CD8-positive, alpha-beta T cell (primary cell): ENCODE measurements at places on chromosomes 1 and 21.

GRCh38 chr1:27377760-27378495 is 3.3 kb upstream of the FCN3 start:
- DNase-seq = no peak

DNA sequence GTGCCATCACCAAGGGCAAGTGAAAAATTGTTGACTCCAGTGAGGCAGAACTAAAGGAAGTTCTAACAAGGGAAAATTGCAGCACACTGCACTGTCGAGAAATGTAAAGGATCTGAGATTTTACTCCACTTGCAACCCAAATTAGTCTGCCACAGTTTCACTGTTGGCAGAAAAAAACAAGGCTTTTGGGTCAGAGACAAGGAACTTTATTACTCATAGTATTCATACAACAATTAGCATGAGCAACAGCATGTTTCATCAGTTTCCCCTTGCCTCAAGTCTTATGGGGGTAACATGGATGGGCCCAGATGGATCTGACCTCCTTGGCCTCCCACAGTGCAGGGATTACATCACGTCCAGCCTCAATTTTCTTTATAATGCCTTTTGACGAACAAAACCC is 125.3 kb downstream of the LTN1 start:
- no peak for DNase-seq

GRCh38 chr21:33021667-33022066 is 4.1 kb upstream of the OLIG2 start:
- no peak for DNase-seq

- DNase-seq = no peak
Observed at GRCh38 chr1:198272492-198272891, 115.7 kb downstream of the NEK7 start.

DNA sequence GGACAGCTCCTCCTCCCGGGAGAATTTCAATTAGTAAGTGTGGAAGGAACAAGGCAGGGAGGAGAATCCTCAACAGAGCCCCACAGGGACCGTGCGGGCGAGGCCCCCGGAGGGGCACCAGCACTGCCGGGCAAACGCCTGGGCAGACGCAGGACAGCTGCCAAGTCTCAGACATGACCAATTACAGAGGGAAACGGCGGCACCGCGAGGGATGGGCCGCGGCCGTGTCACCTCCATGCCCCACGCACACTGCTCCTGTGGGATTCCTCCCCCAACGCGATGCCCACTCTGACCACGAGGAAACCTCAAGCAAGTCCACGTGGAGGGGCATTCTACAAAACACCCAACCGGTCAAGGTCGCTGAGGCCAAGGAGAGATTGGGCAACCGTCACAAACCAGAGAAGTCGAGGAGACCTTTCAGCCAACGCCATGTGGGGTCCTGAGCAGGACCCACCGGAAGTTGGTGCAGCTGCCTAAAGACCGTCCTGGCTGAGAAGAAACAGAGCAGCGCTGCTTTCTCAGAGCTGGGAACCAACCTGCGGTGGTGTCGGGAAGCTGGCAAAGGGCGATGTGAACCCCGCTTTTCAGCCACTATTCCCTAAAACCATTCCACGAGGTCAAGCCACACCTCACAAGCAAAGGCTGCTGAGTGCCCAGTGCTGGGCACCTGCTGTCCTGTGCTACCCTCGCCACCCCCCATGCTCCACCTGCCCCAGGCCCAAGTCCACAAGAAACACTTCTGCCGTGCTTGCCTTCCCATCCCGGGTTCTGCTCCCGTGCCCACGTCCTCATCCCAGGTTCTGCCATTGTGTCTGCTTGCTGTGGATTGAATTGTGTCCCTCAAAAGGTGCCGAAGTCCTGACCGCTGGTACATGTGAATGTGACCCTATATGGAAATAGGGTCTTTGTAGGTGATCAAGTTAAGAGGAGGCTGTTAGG is 1.4 kb upstream of the KRTAP10-4 start:
- DNase-seq = no peak
